ENCODE measurements at places on chromosomes 3 and 15.
A peak's percentile ranks its signal among the peaks of the same experiment; 100 is the strongest.

DNA sequence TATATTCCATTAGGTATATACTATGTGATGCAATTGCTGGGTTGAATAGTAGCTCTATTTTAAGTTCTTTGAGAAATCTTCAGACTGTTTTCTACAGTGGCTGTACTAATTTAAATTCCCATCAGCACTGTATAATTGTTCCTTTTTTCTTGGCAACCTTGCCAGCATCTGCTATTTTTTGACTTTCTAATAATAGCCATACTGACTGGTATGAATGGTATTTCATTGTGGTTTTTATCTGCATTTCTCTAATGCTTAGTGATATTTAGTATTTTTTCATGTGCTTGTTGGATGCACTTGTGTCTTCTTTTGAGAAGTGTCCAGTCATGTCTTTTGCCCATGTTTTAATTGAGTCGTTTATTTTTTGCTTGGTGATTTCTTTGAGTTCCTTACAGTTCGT lies 145.1 kb upstream of the PLSCR5 start:
- no peak for DNase-seq

GRCh38 chr15:36256404-36256807 lies 323.0 kb upstream of the CDIN1 start:
- DNase-seq: no peak

DNA sequence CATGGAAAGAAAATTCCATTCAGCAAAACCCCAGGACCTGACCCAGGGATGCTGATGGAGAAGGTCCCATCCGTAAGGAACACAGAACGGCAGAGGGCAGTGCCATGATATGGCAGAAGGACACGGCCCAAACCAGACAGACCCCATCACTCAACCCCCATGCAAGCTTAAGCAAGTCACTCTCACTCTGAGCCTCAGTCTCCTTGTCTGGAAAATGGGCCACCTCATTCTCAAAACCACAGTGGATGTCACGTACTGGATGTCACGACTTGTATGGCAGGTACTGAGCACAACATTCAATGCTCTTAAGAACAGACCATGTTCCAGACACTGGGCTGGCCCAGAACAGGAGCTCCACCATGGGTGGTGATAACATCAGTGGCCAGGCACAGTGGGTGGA lies 90.4 kb downstream of the NUP210 start:
- no peak for DNase-seq

DNA sequence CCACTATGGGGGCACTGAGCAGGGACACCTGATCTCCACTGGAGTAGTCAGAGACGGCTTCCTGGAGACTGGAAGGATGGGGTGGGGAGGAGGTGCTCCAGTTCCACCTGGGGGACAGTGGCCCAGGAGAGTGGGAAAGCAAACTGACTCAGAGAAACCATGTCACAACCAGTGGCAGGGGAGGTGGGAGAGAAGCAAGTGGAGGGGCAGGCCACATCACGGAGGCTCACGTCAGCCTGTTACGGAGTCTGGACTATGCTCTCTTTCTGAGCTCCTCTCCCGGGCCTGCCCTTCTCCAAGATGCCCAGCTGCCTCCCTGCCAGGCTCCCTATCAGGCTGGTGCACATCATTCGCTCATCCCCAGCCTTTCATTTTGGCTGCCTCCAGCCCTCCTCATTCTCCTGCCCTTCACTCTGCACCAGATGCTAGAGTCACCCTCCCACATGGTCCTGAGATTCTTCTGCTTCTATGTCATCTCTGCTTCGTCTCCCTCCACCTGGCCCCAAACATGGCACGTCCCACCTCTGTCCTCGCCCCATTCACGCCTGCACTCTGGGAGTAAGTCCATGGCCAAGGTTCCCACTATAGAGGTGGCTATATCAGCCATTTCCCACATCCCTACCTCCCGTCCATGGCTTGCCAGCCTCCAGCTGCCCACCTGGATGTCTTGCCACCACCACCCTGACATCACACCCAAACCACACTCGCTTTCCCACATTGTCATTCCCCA lies 100.3 kb downstream of the ADCY5 start:
- no peak for DNase-seq

GRCh38 chr15:45715528-45715927 lies 80.7 kb downstream of the SQOR start:
- DNase-seq: no peak

DNA sequence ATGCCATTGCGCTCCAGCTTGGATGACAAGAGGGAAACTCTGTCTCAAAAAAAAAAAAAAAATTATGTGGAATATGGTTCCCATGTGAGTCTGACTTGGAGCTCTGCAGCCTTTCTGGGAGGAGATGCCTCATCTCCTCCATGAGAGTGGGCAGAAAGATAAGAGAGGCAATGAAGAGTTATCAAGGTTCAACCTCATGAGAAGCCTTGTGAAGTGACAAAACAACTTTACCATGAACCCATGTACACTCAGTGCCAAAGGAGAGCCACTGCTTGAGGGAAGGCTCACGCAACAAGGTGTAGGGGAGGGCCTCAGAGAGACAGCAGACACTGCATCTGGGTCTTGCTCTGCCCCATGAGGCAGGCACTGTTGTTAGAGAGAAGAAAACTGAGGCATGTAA lies 75.7 kb downstream of the CD200R1L start:
- DNase-seq: no peak

- DNase-seq: no peak
Observed at GRCh38 chr15:94253742-94254141, 22.4 kb downstream of the MCTP2 start.

DNA sequence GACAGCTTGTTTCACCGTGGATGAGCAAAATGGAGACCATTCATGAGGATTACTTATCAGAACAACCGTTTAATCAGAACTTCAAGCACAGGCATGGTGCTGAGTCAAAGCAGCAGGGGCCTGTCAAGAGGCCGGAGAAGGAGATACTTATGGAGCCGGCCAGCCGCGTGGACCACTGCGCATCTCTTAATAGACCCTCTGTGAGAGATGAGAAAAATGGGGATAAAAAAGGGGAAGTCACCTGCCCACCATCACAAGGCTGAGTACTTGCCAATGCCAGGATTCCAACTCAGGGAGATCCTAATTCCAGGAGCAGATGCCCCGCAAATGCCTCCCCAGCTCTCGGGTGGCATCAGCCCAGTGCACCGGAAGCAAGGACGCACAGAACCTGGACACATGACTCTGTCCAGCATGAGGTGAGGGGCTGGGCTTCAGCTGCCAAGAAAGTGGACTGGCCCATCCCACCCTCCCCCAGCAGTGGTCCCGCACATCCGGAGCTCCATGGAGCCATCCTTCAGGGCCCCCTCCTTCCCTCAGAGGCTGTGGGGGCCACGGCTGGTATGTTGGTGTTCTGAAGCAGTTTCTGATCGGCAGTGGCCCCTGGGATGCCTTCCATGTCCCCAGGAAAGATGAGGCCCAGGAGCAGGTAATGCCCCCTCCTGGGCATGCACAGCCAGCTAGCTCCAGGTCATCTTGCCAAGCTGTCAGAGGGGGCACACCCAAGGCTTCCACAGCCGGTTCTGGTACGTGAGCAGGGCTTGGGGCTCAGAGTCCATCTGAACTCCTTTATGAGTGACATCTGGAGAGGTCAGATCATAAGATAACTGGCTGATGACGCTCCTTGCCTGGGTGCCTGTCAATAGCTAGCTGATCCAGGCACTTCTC lies 143.8 kb downstream of the ATP10A start:
- DNase-seq: no peak

GRCh38 chr3:50405249-50405648 lies 45.9 kb upstream of the TMEM115 start:
- DNase-seq: no peak

- no peak for DNase-seq
Observed at GRCh38 chr3:172303181-172303580, 145.1 kb downstream of the GHSR start.

- no peak for DNase-seq
Observed at GRCh38 chr3:188939814-188940572, 231.8 kb upstream of the TPRG1 start.

GRCh38 chr15:47609693-47610092 lies 107.6 kb upstream of the SEMA6D start:
- peak; percentile 18 for DNase-seq

- DNase-seq: no peak
Observed at GRCh38 chr15:92142242-92143232, 251.1 kb upstream of the ST8SIA2 start.

- no peak for DNase-seq
Observed at GRCh38 chr15:63601026-63601703, 4.0 kb downstream of the FBXL22 start.

- DNase-seq: no peak
Observed at GRCh38 chr3:67450153-67450552, 204.3 kb downstream of the SUCLG2 start.

DNA sequence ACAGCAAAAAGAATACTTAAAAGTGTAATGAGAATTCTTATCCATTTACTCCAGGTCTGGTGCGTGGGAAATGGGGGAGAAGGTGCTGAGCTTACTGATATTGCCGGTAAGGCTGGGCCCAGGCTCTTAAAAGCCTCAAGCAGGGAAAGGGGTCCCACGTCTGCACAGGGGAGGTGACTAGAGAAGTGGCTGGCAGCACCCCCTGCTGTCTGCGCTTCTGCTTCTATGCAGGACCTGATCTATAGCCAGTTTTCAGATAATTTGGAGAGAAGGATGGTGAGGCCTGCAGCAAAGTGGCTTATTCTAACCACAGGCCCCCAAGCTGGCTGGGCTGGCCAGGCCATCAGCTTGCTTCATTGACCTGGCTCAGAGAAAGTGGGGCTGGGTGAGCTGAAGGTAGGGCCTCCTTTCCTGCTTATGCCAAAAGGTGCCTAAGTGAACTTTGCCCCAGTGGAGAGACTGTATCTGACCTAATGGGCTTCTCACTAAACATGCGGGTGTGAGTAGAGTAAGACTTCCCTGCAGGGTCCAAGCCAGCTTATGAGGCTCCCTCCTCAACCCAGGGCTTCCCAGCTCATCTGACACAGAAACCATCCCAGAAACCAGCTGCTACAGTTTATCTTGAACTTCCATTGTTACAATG lies 30.9 kb upstream of the ATP1B3 start:
- DNase-seq: no peak

DNA sequence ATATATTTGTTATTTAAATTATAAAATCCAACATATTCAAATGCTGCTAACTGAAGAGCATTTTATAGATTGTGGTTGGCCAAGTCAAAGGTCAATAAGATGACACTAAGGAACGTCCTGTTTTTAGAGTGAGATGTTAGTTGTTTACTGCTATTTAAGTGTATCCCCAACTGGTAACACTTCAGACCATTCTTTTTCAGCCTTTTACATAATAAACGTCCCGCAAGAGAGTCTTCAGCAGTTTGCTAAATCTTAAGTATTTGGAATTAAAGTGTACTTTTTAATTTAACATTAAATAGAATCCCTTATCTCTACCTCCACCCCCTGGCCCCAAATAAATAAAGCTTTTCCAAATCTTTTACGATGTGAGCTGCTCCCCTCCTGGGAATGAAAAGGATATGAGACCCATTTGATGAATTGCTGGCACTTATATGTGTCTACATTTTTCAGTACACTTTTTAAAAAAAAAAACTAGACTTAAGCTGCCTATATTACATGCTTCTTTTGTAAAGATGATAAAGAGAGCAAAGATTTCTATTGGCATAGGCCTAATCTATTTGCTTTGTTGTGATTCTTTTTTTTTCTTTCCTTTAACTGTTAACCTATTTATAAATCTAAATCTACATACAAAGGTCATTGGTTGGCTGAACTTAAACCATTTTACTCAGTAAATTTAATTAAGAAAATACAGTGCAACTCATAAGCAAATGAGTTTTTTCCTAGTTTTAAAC lies 101.8 kb upstream of the SKOR1 start:
- no peak for DNase-seq

GRCh38 chr3:120622870-120623726 lies 27.0 kb downstream of the NDUFB4 start:
- no peak for DNase-seq

DNA sequence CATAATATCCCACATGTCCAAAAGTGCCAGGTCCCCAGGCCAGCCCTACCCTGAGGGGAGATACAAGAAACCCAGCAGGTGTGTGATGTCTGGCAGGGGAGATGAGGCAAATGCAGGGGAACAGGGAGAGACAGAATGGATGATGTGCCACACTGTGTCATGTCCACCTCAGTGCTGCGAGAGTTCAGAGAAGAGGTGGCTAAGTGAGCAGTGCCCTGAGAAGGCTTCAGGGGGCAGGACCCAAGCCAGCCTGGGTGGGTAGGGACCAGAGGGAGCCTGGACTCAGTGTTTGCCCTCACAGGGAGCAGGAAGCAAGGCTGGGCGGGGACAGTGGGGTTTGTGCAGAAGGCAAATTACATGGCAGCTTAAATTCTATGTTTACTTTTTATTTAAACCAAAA lies 61.2 kb downstream of the KLHL6 start:
- DNase-seq: no peak

DNA sequence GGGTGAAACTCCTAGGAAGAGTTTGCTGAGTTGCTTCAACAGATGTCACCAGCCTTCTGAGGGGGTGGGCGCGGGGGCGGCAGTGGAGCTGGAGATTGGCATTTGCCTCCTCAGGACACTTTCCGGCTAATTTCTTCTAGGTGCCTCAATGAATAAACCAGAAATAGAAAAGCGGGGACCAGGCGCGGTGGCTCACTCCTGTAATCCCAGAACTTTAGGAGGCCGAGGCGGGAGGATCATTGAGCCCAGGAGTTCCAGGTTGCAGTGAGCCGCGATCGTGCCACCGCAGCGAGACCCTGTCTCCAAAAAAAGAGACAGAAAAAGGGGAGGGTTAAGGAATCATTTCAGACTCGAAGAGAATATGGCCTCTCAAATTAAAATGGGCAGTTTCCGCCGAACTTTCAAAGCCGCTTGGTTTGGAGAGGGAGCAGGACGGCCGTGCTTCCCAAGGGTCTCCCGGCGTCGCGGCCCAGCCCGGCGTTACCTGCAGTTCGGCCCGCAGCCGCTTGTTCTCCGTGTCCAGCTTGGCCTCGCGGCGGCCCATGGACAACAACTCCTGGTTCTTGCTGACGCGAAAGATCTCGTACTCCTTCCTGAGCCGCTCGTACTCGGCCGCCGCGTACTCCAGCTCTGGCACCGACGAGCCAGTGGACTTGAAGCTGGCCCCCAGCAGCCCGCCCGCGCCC lies 587 bp downstream of the NPHP3 start:
- no peak for DNase-seq

Data from NCI-H1417 treated with DMSO at 0.1 percent for 48 hours (cell line).